NCI-H345 (cell line): ENCODE measurements at places on chromosomes 2 and 18.

- no peak for DNase-seq
Observed at GRCh38 chr2:175932675-175933074, 69.4 kb downstream of the LNPK start.

DNA sequence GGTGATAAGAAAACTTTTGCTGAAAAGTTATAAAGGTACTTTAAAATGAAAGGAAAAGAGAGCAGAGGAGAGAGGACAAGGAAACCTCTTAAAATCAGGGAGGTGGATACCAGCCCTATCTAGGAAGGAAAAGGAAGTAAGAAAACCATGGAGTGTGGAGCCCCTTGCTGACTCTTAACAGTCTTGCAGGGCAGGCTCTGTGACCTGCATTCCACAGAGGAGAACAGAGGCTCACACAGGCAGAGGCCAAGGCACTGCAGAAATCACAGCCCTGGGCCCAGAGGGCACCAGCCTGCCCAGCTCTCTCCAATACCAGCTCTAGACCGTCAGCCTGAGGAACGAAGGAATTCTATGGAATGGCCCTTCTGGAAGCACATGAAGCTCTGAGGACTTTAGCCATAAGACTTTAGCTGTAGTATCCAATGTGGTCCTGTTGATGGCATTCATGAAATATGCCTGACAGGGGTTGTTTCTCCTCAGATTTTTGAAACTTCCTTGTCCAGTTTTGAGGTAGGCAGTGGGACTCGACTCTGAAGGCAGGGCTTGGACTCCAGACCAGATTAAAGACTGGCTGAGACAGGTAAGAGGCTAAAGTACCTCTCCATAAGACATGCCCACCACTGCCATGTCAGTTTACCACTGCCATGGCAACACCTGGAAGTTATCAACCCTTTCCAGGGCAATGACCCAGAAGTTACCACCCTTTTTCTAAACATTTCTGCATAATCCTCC is 216.3 kb downstream of the ANAPC1 start:
- no peak for DNase-seq

DNA sequence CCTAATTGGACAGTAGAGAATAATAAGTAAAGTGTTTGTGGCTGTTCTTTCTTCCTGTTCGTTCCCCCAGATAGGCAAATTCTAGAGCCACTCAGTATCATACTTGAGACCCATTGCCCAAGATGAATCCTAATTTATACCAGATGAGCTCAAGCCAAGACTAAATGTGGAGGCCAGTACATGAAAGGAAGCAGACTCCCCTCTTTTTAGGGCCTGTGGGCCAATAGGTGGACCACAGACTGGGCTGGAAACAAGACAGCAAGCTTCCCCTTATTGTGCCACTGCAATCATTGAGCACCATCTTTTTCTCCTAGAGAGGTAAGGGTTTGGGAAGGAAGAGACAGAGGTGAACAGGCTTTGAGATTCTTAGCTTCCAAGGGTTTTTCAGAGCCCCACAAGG is 141.9 kb downstream of the MGAT5 start:
- no peak for DNase-seq

DNA sequence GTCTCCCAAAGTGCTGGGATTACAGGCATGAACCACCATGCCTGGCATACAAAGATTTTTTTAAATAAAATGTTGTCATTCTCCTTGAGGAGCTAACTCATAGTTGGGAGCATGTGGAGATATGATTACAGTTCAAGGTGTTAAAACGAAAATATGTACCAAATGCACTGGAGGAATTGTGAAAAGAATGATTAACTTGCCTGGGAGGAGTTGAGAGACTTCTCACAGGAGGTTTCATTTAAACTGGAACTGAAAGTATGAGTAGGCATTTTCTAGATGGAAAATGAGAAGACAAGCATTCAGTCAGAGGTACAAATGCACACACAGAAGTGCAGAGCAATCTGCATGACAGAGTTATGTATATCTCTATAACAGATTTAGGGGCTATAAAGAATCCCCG is 126.6 kb upstream of the PDE1A start:
- DNase-seq = no peak

GRCh38 chr18:44536046-44536445 is 144.6 kb upstream of the SETBP1 start:
- DNase-seq = no peak

DNA sequence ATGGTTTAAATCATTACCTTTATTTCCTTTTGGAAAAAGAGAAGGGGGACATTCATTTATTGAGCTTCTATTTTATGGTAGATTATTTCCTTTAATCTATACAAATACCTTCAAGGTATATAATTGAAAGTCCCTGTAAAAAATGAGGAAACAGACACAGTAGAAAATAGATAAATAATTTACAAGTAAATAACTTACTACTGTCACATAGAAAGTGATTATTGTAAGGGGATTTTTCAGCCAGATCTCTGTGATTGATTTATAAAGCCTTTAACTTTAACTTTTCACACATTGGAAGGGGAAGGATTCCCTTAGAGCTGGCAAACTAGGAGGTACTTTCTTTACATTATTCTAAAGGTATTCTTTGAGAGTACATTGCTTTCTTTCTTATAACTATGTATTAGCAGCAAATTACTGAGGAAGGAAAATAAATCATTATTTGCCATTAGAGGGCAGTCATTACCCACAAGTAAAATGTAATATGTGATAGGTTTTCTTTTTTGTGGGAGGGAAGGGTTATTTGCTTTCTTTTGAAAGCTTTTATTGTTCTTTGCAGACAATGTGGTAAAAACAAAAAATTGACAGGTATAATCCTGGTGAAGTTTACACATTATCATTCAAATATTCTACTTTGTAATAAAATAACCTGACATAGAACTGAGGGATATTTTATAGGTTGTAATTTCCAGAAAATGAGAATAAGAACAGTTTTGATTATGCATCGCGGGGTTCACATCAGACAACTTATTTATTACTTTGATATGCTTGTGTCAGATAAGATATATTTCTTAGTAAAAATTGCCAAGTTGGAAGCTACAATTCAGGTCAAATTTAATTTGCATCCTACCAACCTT is 24.8 kb upstream of the RPE start:
- peak; percentile 36 for DNase-seq

DNA sequence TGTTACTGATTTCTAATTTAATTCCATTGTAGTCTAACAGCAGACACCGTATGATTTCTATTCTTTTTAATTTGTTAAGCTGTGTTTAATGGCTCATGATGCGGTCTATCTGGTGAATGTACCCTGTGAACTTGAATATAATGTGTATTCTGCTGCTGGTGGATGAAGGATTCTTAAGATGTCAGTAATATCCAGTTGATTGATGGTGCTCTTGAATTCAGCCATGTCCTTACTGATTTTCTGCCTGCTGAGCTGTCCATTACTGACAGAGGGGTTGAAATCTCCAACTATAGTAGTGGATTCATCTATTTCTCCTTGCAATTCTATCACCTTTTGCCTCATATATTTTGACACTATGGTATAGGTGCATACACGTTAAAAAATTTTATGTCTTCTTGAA is 373.3 kb upstream of the RAB12 start:
- no peak for DNase-seq

- DNase-seq = no peak
Observed at GRCh38 chr2:36203366-36203765, 152.2 kb upstream of the CRIM1 start.

DNA sequence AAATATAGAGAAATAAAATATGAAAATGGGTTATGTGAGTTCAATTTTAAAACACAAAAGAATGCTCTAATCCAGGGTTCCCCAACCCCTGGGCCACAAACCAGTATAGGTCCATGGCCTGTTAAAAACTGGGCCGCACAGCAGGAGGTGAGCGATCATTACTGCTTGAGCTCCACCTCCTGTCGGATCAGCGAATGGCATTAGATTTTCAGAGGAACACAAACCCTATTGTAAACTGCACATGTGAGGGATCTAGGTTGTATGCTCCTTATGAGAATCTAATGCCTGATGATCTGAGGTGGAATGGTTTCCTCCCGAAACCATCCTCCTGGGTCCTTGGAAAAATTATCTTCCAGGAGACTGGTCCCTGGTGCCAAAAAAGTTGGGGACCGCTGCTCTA is 34.7 kb downstream of the TTR start:
- no peak for DNase-seq

DNA sequence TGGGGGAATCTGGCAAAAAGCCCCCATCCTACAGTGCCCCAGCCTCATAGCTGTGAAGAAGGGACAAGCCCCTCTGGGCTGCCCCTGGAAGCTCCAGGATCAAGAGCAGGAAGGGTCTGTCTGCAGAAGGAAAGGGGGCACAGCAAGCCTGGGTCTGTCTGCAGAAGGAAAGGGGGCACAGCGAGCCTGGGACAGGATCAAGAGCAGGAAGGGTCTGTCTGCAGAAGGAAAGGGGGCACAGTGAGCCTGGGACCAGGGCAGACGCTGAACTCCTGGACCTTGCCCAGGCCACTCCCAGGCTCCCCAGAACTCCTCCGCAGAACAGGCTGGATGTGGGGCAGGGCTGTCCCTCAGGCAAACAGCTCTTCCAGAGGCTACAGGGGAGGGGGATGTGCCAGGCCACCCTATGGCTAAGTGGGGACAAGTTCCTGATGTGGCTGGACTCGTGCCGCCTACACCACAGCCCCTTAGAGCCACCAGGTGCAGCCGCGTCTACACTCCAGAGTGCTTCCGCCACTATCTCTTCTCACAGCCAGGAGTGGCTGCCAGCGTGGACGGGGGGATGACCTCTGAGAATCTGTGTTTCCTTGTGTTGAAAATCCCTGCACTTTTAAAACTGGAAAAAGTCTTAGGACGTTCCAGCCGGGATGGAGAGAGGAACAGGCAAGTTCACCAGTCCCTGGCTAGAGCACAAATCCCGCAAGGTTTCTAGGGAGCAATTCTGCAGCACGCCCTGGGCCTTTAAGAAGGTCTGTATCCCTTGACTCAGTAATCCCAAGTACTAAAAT is 20.8 kb downstream of the KIF1A start:
- DNase-seq = no peak

DNA sequence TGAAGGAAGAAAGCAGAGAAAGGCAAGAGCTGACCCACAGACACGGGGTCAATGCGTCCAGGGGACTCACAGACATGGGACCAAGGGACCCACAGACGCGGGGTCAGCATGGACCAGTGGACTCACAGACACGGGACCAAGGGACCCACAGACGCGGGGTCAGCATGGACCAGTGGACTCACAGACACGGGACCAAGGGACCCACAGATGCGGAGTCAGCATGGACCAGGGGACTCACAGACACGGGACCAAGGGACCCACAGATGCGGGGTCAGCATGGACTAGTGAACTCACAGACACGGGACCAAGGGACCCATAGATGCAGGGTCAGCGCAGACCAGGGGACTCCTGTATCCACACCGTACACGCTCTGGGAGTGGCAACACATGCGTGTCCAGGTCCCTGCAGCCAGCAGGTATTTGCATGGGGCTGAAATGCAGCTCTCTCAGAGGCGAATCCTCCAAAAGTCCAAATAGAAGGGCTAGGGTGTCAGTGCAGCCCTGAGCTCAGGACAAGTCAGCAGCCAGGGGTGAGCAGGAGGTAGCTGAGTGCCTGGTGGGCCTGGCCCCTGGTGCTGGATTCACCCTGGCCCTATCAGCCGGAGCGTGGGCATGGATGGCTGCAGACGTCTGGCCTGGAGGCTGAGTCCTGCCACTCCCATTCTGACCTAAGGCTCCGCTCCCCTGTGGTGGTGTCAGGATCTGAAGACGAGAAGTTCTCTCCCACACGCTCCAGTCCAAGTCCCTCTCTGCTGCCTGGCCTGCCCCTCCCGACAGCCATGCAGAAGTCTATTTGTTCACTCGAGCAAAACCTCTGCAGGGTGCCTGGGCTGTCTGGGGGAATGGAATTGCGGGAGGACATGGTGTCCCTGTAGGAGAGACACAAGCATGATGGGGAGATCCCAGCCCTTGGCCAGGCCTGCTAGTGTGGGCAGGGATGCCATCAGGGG is 28.5 kb downstream of the TMEM18 start:
- DNase-seq = no peak

DNA sequence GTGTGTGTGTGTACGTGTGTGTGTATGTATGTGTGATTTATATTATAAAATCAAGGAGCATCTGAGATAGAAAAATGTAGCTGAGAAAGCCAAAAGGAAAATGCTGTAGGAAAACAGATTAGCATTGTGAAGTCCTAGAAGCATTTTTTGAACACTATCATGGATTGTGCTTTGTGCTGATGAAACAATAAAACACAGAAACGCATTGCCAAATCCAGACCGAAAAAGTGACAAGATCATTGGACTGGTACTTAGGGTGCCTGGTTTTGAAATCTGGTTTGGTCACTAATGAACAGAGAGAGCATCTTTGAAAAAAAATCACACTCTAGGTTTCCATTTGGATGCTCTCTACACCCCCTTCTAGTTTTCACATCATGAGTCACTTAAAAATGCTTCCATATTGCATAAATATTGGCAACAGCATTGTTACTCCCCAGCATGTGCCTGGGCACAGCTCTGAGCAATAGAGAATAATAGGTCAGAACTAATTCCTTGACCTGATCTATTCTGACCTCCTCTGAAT is 214.6 kb upstream of the LRRTM1 start:
- DNase-seq = no peak

GRCh38 chr2:64888591-64889309 is 100.4 kb upstream of the SLC1A4 start:
- DNase-seq = no peak

- no peak for DNase-seq
Observed at GRCh38 chr2:182581196-182581935, 134.7 kb upstream of the DNAJC10 start.
